Activated CD4-positive, alpha-beta T cell treated with anti-CD3 and anti-CD28 coated beads, Interleukin-2, amount 50 U/mL, for 24 hours (primary cell): ENCODE measurements at places on chromosomes 6 and 20.

DNA sequence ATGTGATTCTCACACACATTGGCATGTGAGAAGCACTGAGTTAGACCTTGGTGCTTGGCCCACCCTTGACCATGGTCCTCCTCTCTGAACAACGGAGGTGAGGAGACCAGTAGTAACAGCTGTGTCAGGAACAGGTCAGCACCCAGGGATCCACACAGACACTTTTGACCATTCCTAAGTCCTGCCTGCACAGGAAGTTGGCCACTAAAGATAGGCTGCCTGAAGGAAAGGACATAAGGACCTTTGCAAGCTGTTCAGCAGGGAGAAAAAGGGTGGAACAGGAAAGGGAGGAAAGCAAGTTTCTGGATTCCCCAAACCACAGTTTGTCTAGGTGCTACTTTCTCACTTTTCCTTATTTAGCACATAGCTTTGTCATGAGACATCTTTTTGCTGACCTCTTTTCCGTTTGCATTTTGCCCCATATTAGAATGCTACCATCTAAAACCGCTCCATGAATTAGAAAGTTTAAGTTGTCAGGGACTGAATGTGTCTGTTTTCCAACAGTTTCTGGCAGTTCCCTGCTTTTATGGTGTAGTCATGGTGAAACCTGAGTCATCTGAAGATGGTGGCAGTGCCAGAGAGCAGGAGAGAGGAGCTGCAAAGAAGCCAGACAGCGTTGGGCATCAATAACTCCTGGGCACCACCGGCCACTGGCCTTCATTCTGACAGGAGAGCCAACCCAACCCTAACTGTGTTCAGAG is 1.1 kb upstream of the CD109 start:
- no peak for DNase-seq

- no peak for DNase-seq
Observed at GRCh38 chr6:157185171-157185570, 138.1 kb downstream of the TMEM242 start.

GRCh38 chr6:71107911-71108420 is 151.1 kb upstream of the B3GAT2 start:
- no peak for DNase-seq

DNA sequence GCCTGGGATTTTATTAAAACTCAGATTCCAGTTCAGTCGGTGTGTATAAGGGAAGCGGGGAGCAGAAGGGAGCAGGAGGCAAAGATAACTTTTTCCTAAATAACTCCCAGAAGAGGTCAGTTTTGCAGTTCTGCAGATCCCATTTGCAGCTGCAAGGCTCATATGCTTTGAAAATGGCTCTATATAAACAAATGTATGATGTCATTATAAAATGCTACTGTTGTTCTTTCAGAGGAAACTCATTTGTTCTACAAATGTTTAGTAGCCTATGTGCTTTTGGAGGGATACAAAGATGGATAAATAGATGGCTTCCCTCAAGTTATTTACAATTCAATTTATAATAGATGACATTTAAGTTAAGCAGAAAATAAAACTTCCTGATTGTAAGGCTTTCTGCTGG is 29.2 kb upstream of the DSP start:
- no peak for DNase-seq

DNA sequence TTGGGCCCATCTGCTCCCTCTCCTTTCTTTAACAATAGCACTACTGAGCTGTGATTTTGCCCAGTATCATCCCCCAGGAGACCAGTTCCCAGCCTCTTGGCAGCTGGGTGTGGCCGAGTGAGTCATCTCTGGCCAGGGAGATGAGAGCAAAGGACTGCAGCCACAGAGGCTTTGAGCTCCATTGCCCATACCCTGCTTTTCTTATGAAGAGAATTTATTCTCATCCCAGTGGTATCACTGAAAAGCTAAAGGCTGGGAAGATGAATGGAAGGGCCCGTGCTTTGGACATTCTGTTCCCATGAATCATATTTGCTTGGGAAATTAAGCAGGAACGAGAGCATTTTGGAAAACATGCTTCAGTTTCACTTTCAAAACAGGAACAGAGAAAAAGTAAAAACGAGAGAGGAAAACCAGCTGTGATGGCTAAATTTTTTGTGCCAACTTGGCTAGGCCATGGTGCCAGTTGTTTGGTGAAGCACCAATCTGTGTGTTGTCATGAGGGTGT is 14.9 kb downstream of the CST3 start:
- no peak for DNase-seq

- no peak for DNase-seq
Observed at GRCh38 chr6:22079783-22080182, 217.1 kb downstream of the PRL start.

DNA sequence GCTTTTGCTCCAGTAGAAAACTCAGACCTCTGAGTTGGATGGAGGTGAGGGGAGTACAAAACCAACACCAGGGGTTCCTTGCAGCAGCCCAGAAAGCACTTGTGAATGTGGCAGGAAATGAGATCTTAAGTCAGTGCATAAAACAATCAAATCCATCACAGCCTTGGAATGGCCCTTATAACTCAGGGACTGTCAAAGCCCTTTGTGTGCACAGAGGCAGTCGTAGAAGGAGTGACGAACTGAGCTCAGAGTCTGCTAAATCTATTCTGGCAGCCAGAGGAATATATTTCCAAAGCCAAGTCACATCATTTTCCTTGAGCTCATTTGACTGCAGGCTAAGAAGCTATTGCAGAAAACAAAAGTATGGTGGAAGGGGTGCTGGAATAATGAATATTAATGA is 676.6 kb downstream of the DHX35 start:
- DNase-seq, result no peak

GRCh38 chr6:80679992-80680391 is 573.5 kb downstream of the BCKDHB start:
- DNase-seq, result no peak

DNA sequence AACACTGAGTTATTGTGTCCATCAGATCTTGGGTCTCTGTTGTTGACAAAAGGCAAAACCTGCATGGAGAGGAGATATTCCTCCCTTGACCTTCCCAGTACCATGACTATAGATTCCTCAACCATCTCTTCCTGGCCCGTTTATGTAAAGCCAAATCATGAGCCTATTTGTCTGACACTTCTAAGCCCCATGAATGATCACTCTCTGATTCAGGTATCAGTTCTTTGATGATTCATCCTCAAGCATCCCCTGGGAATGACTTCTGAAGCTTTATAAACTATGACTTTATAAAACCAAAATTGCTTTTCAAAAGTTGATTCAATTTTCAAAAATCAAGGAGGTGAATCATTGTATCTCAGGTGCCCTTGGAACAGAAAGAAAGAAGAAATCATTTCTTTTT is 78.7 kb upstream of the LOC128125822 start:
- no peak for DNase-seq

GRCh38 chr20:4320291-4320690 is 304.9 kb upstream of the RNF24 start:
- DNase-seq, result no peak

GRCh38 chr6:154962753-154963152 is 32.4 kb upstream of the TIAM2 start:
- DNase-seq, result no peak

GRCh38 chr6:119339941-119340456 is 9.6 kb downstream of the MAN1A1 start:
- DNase-seq, result no peak

DNA sequence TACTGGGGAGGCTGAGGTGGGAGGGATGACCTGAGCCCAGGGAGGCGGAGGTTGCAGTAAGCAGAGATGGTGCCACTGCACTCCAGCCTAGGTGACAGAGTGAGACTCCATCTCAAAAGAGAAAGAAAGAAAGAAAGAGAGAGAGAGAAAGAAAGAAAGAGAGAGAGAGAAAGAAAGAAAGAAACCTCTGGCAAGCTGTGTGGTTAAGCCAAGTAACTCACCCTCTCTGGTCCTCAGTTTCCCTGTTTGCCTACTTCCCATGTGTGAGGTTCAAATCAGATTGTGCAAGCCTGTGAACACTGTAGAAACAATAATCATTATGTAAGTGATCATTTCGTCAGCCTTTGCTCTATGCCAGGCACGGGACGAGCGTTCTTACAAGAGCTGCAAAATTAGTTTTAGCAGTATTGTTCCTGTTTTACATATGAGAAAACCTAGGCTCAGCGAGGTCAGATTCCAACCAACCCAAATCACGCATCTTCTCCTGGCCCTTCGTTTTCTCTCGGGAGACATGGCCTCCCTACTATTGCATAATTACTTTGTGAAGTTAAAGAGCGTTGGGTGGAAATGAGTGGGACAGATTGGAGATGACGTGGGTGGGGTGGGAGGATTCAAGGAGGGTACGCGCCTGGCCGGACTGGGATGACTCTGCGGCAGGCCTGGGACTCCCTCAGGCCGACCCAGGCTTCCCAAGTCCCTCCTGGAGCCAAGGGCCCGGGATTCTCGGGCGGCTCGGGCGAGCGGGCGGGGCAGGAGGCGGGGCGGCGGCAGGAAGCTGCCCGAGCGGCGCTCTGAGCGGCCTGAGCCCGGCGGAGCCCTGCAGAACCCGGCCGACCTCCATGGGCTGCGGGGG is at the start of gene SNX21:
SNX21 (plus strand) TSS at position 770 of the 853 bp plus-strand sequence. CDS start 121 bp downstream, outside the sequence.
- DNase-seq, result no peak

GRCh38 chr6:33875141-33875581 is 71.4 kb upstream of the MLN start:
- no peak for DNase-seq

DNA sequence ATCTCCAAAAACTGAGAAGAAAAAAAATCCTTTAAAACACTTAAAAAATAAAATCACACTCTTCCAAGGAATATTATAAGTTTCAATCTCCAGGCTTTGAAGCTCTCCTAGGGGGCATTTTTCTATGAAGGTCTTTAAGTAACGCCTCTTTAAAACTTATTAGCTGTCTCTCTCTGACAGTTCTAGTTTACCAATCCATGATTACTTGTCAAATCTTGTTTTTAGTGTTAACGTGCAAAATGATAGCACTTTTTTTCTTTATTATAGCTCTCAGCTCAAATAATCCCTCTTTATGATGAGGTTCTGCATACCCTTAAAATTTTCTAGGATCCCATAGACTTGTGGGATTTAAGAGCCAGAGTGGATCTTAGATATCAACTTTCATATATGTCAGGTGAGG is 369.0 kb downstream of the DOK5 start:
- DNase-seq, result no peak

GRCh38 chr6:124661097-124661661 is 301.1 kb upstream of the RNF217 start:
- no peak for DNase-seq

GRCh38 chr6:6005051-6006005 is 1.4 kb downstream of the NRN1 start:
- DNase-seq, result no peak

- DNase-seq, result no peak
Observed at GRCh38 chr20:43939762-43940121, 25.1 kb downstream of the TOX2 start.

DNA sequence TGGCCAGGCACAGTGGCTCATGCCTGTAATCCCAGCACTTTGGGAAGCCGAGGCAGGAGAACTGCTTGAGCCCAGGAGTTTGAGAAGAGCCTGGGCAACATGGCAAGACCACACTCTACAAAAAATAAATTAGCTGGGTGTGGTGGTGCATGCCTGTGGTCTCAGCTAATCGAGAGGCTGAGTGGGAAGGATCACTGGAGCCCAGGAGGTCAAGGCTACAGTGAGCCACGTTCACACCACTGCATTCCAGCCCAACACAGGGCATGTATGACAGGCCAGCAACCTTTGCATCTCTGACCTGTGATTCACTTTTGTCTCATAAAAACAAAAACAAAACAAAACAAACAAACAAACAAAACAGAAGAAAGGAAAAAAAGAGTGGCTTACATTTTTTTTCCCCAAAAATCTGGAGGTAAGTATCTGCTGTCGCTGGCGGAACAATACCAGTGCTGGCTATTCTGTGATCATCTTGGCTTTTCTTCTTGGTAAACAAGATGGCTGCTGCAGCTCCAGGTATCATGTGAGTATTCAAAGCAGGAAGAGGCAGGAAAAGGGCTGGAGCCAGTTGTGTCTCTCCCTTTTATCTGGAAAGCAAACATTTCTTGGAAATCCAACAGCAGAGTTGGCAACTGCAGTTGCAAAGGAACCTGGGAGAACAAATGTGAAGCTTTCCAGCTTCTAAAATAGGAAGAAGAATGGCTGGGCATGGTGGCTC is 40.4 kb upstream of the ZMYND8 start:
- no peak for DNase-seq

DNA sequence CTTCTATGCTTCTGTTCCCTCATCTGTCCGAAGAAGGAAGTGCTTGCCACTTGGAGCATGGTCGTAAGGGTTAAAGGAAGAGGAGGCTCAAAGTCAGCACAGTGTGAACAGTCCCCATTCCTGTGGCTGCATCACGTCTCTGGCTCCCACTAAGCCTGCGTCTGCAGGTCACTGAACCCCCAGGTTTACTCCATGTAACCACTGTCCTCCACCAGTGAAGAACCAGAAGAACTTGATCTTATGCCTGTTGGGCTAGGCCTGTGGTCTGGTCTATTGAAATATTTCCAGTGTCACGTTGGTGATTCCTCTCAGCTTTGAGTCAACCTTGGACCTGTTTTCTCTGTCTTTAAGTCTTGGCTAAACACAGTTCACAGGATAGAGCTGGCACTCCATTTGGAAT is 45.9 kb upstream of the SCP2D1 start:
- DNase-seq, result no peak

GRCh38 chr20:44031781-44032582 is 117.3 kb downstream of the TOX2 start:
- no peak for DNase-seq

DNA sequence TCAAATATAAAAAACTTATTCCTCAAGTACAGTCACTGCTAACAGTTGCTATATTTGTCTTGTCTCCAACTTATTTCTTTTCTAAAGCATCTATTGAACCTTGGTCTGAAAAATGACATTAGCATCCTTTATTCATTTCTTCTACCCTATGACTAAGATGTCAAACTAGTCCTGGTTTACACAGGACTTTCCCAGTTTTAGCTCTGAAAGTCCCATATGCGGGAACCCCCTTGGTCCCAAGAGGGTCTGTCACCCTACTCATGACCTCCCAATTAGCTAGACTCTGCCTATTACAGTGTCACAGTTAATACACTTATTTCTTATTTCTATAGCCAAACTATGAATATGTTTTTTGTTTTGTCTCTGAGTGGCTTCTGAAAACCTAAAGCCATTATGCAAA is 37.1 kb downstream of the PLEKHG1 start:
- DNase-seq, result no peak

GRCh38 chr6:40551966-40552505 is 35.1 kb downstream of the LRFN2 start:
- DNase-seq, result no peak

GRCh38 chr6:158344534-158344933 is 32.3 kb downstream of the TULP4 start:
- DNase-seq, result no peak

GRCh38 chr20:58984691-58985090 is 3.6 kb downstream of the NELFCD start:
- DNase-seq, result no peak

DNA sequence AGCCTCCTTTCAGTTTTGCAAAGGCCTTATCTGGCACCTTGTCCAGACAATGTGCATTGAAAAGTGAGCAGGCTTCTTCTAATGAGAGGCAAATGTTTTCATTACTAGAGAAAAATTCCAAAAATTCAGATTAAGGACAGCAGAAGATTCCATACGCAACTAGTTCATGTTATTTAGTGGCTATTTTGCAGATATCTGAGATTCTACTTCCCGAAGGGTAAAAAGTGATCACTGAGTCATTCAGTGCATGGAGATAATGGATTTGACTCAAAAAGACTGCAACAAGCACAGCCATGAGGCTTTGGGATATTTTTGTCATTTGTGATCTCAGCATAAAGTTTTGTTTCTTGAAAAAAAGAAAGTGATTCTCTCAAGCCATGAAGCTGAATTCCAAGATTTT is 29.9 kb downstream of the METTL24 start:
- DNase-seq, result no peak
